ENCODE measurements at places on chromosomes 3 and 15.

DNA sequence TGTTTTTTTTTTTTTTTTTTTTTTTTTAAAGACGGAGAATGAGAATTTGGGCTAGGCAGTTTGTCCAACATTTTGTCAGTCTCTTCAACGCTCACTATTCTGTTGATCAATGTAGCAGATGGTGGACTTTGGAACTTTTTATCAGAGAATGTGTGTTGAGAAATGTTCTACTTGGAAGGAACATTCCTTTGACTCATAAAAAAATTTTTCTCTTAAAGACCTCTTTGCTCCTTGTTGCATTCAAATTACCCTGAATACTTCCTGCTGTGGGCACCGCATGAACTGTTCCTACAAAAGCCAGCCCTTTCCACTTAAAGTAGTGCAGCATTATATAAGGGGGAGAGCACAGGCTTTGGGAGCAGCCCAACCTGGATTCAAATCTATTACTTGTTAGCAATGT is 182.9 kb downstream of the AKAP13 start:
- no peak for DNase-seq

- no peak for DNase-seq
Observed at GRCh38 chr15:70801109-70801508, 37.8 kb upstream of the UACA start.

DNA sequence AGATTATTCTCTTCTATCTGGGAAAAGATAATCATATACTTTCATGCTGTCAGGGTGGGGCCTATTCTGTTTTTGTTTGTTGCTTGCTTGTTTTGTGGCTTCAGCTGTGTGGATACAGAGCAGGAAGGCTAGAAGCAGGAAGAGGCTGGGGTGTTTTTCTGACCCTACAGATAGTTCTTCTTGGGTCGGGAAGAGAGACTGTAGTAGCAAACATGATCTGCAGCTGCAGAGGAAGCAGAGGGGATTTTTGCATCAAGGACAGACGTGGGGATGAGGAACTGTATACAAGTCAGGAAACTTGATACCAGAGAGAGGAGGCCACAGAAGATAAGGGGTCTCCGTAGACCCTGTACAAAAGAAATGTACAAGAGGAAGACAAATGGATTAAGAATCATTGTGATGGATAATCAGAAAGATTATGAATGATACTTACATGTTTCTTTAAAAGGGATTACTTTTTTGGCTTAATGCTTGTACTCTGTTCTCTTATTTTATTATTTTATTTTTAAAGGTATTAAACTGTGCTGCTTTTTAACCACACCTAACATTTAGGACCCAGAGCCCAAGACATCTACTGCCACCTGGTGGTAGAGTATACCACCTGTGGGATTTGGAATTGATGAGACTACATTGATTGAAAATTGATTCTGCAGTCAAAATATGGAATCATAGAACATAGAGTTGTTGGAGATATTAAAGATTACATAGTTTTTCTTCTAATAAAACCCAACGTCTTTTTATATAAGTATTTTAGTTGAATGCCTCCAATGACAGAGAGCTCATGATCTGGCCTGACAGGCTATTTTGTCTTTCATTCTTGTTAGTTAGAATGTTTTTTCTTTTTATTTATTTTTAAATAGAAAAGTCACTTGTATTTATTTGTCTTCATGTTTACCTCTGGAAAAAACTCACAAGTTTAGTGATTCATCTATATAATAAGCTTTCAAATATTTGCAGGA is 87.3 kb upstream of the ROPN1 start:
- no peak for DNase-seq

DNA sequence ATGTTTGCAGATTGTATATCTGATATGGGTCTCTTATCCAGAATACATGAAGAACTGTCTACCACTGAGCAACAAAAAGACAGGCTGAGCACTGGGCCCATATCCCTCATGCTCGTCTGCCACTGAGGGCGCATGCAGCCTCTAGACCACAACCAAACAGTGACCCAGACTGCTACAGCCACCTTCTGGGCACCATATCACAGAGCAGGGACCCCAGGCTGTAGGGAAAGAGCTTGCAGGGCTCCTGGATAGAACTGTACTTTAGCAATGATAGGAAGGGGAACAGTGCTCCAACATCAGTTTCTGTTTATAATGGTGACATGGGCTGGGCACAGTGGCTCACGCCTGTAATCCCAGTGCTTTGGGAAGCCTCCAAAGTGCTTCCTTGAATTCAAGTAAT is 40.2 kb upstream of the TMEM87A start:
- no peak for DNase-seq

GRCh38 chr3:179330438-179330837 is 7.6 kb downstream of the ZNF639 start:
- DNase-seq, result no peak

DNA sequence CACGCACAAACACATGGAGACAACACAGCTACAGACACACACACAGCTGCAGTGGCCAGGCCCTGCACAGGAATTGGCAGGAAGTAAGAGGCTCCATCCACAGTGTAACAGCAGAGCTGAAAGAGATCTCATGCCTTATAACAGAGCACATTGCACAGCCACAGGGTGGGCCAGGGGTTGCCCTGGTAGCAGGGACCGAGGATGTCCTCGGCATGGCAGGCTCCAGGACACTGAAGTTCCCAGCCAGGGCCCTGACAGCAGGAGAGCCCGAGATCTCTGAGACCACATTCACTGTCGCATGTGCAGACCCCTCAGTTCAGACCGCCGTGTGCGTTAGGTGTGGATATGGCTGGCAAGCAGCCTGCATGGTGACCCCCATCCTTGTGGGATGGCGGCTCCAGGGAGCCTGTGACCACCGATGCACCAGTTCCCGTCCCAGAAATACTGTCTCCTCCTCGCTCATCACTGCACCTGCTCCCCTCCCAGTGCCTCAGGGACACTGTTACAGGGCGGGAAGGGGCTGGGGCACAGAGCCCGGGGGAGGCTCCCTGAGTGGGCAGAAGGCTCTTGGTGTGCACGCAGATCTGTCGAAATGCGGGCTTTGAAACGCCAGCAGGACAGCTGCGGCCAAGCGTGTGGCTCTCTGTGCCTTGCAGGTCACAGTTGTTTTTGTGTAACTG is 1.5 kb upstream of the OCA2 start:
- no peak for DNase-seq

- peak; percentile 24 for DNase-seq
Observed at GRCh38 chr3:169227911-169228310, 435.6 kb downstream of the MECOM start.

DNA sequence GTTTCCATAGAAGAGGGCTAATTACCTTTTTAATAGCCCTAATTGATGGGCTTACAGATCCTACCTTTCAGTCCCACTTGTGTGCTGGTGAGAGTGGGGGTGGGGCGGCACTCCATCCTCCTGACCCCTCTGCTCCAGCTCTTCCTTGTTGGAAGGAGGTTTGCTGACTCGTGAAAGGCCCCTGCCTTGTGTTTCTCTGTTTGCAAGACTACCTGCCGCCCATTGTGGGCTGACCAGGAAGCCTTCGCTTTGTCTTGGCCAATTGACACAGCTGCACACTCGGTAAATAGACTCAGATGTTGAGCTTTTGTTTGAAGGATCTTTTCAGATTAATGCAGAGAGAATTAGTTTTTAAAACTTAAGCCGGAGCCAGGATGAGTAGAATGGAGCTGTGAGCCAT is 197.3 kb upstream of the HES1 start:
- DNase-seq, result no peak

- DNase-seq, result no peak
Observed at GRCh38 chr15:46315434-46315833, 680.6 kb downstream of the SQOR start.

- DNase-seq, result no peak
Observed at GRCh38 chr15:101168898-101169494, 82.9 kb downstream of the CHSY1 start.

- no peak for DNase-seq
Observed at GRCh38 chr3:165201964-165202363, 5.8 kb upstream of the SLITRK3 start.

- no peak for DNase-seq
Observed at GRCh38 chr15:22806664-22807063, 20.2 kb downstream of the NIPA1 start.

GRCh38 chr15:49168016-49168415 is 2.0 kb upstream of the GALK2 start:
- DNase-seq, result no peak

DNA sequence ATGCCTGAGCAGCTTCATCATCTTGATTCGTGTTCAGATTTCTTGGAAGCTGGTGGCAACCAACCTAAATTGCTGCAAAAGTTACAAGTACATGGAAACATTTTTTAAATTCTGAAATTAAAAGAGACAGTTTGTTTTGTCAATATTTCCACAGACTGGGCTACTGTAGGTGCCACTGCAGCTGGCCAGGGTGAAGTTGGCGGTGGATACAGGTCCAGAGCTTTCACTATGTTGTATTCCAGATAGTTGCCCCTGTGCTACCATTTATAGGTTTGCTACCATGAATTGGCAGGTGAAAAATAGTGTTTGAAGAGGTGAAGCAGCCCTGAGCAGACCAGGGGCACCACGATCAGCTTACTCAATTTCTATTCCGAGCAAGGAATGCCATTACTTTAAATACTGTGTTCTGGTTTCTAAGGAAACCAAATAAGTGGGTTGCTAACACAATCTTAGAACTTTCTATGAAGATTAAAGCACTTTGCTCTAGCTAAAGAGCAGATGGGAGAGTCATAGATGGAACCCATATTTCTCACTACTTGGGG is 21.2 kb upstream of the SHC4 start:
- no peak for DNase-seq

- DNase-seq, result no peak
Observed at GRCh38 chr3:34053626-34054025, 255.2 kb downstream of the PDCD6IP start.

GRCh38 chr3:181872887-181873286 is 161.2 kb downstream of the SOX2 start:
- DNase-seq, result no peak

GRCh38 chr3:68953816-68954444 is 21.6 kb upstream of the TAFA4 start:
- DNase-seq, result no peak

GRCh38 chr3:131840156-131840797 is 194.5 kb downstream of the CPNE4 start:
- DNase-seq, result no peak

- no peak for DNase-seq
Observed at GRCh38 chr3:47469616-47470015, 6.1 kb downstream of the SCAP start.

DNA sequence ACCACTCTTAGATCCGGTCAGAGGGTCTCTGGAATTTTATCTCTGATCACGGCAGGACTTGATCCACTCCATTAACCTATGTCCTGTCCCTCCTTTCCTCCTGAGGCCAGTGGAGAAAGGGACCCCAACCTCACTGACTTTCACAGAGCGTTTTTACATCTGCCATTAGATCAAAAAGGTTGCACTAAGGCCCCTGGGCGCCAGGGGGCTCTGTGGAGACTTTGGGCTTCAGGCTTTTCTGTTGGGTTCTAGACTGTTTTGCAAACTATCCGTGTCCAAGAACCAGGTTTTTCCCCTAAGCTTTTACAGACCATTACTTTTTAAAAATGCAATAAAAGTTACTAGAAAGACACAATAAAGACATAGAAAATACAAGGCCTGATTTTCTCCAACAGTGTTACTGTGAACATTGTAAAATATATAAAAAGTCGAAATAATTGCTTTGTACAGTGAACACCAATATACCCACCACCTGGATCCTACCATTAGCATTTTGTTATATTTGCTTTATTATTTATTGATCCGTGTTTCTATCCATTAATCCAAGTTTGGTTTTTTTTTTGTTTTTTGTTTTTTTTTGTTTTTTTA is 159.7 kb downstream of the POLR2M start:
- peak; percentile 68 for DNase-seq

DNA sequence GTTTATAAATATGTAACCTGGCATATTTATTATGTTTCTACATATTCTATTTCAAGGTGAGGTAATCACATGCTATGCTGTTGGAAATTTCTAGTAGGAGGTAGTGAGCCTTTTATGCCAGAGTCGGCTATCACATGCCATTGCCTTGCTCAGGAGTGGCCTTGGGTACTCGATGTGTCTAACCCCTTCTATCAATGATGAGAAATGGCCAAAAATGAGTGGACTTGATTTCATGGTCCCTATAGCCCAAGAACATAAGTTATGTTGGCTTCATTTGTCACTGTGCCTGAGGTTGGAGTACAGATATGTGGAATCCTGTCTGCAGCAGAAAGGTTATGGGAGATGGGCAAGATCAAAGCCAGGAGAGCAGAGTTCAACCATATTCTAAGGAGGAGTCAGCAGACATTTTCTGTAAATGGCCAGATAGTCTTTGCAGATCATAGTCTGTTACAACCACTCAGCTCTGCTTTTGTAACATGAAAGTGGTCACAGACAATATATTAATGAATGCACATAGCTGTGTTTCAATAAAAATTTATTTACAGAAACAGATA is 554.4 kb downstream of the PDCD6IP start:
- no peak for DNase-seq

DNA sequence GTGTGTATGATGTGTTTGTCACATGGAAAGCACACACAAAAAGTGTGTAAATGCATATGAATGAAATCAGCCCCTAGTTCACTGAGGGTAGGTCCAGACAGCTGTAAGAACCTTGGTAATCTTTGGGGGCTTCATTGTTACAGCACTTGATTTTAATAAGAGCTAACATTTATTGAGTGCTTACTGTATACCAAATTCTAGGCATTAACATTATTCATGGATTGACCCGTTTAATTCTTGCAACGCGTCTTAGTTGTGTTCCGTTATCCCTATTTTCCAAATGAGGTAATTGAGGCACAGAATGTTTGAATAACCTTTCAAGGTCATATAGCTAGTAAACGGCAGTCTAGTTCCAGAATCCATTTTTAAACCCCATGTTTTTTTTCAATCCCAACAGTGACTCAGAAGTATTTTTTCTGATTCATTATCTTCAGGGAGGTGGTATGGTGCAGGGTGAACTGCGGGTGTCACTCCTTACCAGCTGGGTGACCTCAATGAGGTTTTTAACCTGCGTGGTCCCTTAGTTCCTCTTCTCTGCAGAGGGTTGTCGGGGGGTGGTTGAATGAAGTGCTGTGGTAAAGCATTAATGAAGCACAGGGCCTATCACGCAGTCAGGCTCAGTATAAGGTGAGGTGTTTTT is 14.2 kb downstream of the RAB8B start:
- no peak for DNase-seq

GRCh38 chr3:98557324-98558010 is 25.7 kb downstream of the GPR15 start:
- DNase-seq, result no peak

GRCh38 chr3:197031315-197032285 is 2.0 kb upstream of the MELTF start:
- DNase-seq, result peak; percentile 84

All from left cardiac atrium (tissue), 4 donors.